ENCODE measurements at places on chromosomes 3 and 15.

- no peak for DNase-seq
These were observed 305.6 kb downstream of the ZBTB20 start for GRCh38 chr3:114841515-114841914.

DNA sequence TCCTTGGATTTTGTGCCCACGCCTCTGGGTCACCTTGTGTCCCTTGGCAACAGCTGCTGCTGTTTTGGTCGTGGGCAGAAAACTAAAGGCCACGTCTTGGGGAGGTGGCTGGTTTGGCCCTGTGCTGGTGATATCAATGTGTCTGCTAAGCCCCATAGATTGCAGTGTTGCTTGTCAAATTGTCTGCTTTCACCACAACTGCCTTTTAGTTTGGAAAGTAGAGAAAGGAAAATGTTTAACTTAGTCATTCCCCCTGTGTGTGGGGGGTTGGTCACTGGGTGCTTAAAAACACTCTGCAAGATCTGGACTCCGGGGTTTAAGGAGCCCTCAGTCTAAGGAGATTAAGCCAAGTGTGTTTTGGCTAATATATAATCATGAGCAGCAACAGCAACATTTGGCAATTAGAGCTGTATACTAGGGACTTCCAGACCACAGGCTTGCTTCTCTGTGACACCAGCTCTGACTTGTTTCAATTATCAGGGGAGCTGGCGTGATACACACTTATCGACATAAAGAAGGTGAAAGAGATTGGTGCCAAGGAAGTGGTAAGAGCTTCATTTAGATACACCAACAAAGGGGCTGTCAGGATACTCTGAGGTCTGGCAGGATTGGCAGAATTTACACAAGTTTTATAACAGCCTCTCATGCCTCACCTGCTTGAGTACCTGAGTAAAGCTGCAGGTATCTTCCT is 3.5 kb downstream of the SMAD3 start:
- DNase-seq = no peak

DNA sequence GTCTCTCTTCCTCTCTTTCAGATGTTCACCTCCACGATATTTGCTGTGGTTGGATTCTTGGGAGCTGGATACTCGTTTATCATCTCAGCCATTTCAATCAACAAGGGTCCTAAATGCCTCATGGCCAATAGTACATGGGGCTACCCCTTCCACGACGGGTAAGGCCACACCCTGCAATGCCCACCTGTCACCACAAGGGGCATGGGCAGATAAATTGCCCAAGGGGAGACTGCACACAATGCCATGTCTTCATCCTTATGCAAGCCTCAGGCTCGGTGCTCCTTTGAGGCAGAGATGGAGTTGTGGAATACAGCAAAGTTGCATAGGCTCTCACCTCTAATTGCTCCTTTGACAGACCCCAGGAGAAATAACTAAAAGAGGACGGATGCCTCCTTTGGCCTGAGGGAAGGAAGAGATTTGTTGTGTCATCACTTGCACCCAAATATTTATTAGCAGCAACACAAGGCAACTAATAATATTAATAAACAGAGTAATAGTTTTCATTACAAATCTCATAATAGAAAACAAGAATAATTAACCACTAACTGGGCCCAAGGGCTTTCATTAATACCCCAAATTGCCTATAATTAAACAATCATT is 13.2 kb downstream of the TM4SF4 start:
- DNase-seq = peak; percentile 55

DNA sequence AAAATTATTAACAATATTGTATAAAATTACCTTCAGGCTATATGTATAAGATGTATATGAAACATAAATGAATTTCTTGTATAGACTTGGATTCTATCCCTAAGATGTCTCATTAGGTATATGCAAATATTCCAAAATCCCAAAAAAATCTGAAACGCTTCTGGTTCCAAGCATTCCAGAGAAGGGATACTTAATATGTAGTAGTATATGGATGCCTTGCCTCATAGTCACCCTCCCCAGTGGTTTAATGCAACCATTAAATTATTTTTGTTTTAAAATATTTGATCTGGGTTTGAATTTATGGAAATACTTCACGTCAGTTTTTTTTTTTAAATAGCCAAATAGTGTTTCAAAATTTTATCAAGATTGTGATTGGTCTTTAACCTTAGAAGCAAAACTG is 27.2 kb downstream of the PLCL2 start:
- DNase-seq = no peak

DNA sequence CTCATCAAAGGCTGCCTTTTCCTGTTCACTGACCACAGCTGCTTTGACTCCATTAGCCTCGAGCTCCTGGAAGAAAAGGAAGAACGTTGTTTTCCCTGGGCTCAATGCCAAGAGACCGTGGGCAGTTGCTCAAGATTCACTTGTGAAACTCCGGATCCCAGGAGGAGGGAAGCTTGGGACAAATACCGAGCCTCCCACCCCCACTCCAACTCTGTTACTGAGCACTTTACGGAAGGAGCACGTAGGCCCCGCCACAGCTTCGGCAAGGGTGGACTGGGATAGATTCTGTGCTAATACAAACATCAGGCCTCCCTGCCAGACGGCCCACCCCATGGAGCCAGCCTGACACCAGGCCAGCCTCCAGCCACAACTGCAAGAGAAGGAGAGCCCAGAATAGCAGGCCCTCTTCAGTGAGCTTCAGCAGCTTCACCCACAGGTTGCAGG is 10.8 kb upstream of the FANCD2 start:
- DNase-seq = no peak

DNA sequence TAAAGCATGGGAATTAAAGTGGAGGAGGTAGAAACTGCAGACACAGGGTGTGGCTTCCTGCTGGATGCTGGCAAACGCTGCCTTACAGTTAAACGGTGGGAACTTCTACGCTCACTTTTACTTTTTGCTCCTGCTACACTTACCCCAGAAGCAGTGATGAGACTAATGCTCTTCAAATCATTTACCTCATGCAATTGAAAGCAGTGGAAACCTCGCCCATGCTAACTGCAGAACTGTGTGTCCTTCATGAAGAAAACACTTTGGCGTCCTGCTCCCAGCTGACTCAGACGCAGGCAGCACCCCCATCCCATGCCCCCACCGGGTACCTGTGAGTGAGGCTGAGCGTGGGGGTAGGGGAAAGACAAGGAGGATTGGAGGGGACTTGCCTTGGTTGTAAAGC is 31.8 kb downstream of the UPK1B start:
- no peak for DNase-seq

DNA sequence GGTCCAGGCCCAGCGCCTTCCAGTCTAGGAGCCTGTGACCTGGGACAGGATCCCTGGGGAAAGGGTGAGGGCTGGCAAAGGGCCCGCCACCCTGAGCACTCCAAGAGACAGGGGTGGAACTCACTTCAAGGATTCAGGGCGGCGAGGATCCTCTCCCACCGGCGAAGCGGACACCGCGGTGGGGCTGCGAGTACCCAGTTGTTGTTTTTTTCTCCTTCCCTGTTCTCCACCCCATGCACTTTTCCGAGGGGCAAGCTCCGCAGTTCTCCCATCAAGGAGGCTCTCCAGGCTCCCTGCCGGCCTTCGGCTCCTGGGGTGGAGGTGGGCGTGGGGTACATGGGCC is 387 bp upstream of the PAQR5 start:
- DNase-seq = no peak

DNA sequence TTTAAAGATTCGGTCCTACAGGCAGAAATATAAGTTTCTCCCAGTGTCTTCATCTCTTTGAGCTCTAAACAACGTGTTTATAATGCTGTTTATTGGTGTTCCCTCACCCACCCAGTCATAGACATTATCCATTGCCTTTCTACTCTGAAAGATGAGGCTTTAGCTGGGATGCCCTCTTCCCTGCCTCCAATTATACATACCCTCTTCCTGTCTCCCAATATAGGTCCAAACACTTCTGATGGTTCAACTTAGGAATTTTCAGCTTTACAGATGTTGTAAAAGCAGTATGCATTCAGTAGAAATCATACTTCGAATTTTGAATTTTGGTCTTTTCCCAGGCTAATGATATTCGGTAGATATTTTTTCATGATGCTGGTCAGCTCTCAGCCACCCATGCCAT is 2.6 kb downstream of the CMTM8 start:
- DNase-seq = no peak

- DNase-seq = no peak
These were observed 65.8 kb upstream of the GSK3B start for GRCh38 chr3:120160050-120160449.

DNA sequence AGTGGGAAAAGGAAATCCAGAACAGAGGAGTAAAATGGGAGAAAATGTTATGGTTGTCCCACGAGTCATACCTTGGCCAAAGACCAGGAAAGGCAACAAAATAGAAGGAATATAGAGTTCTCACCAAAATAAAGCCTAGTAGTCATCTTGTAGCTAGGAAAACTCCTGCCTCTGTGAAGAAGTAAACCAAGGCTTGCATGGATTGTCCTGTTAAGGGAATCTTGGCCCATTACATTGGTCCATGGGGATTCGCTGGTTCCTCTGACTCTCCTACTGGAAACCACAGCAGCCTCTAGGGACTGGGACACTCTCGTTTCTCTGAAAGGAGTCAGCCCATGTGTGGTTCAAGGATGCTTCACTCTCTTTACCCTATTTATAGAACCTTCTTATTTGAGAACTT is 62.9 kb upstream of the FNDC3B start:
- no peak for DNase-seq

- no peak for DNase-seq
These were observed 17.0 kb downstream of the DTWD1 start for GRCh38 chr15:49637857-49638256.

- DNase-seq = no peak
These were observed 598.8 kb downstream of the MCTP2 start for GRCh38 chr15:94829887-94830884.

GRCh38 chr3:131110087-131110486 is 83.4 kb downstream of the NEK11 start:
- DNase-seq = no peak

DNA sequence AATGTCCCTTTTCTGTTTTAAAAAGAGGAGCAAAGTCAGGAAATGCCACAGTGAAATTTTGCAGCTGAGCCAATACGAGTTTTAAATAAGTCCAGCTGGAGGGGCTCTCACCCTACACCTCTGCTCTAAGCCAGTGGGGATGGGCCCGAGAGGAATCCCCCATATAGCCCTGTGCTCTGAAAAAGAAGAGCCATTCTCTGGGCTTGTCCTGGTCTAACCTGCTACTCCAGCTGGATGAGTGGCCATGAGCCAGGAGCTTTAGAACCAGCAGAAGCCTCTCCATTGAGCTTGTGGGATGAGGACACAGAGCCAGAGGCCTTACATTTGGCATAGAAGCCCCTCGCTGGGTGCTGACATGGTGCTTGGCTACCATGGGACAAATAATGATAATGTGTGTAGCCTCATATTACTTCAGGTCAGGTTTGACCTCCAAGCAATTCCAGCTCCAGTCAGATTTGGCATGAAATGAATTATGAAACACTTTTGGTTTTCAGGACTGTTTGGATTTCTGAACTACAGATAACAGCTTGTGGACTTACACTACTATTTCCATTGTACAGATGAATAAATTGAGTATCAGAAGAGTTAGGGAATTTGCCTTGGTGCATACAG is 172.4 kb downstream of the CHST2 start:
- DNase-seq = no peak

DNA sequence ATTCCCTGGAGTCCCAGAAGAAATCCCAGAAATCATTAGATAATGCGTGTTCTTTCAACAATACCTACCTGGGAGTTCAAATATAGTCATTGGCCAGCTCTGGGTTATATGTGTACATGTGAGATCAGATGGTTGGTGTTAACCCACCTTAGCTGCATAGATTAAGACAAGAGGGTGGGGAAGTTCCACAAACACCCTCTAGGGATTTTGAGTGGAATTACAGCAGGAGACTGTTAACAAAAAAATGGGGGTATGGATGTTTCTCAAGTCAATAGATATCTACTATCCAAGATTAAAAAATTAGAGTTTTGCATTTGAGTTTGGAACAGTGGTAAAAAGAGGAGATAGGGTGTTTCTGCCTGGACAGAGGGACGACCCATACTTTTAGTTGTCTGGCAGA is 282.5 kb upstream of the CNTN3 start:
- DNase-seq = no peak

- DNase-seq = no peak
These were observed 18.8 kb downstream of the MAGI1 start for GRCh38 chr3:66019896-66020295.

DNA sequence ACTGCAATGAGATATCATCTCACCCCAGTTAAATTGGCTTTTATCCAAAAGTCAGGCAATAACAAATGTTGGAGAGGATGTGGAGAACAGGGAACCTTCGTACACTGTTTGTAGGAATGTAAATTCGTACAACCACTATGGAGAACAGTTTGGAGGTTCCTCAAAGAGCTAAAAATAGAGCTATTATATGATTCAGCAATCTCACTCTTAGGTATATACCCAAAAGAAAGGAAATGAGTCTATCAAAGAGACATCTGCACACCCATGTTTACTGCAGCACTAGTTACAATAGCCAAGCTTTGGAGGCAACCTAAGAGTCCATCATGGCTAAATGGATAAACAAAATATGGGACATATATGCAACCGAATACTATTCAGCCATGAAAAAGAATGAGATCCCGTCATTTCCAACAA is 68.0 kb upstream of the HES1 start:
- DNase-seq = no peak

DNA sequence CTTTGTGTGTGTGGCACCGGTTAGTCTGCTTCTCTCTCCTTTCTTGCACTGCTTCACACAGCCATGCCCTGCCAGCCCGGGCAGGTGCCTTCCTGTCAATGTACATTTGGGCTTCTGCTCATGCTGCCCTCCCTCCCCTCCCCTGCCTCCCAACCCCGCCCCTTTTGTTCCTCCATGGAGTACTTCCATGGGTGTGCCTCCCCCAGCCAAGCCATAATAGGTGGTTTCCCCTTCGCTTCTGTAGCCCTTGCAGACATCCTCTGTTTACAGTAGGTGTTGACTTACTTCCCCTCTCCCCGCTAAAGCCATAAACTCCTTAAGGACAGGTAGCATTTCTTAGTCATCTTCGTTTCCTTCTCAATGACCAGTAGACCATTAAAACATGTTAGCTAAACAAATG is 31.8 kb upstream of the CRTC3 start:
- DNase-seq = no peak

GRCh38 chr3:64163755-64164148 is 61.5 kb downstream of the PRICKLE2 start:
- DNase-seq = no peak

DNA sequence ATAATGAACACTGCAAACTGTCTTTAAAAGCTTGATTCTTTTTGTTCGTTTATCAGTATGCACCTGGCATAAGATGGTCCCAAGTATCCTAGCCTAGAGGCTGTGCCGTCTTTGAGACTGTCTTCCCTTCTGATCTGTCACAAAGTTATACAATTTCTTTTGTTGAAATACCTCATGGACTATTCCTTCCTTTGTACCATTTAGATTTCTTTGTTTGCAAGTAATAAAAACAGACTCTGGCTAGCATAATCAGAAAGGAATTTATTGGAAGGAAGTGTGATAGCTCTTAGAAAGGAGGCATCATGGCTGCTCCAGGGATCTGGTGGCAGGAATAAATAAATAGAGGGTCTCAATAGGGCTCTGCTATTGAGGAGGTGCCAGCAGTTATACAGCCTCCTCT is 280.4 kb downstream of the SLC9A9 start:
- DNase-seq = no peak
